Activated CD8-positive, alpha-beta memory T cell treated with anti-CD3 and anti-CD28 coated beads, Interleukin-2, amount 10 ng/mL, durations not matched to agents 7 days and 5 days (primary cell): ENCODE measurements at places on chromosomes 2 and 18.

DNA sequence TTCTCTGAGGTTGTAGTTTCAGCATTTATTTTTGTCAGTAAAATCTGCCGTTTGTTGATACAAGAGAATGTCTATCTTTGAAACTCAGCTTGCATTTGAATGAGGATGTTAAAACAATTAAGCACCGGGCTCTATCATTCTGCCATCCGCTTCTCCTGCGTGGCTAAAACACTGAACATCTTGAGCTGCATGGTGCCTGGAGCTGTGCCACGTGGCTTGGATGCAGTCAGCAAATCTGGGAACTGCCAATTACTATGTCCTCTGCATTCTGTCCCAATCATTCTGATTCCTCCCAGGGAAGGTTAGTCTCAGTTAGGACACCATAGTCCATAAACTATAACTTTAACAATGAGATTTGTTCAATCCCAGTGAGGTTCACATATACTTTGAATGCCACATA is 598.4 kb downstream of the FBXO15 start:
- DNase-seq = no peak

DNA sequence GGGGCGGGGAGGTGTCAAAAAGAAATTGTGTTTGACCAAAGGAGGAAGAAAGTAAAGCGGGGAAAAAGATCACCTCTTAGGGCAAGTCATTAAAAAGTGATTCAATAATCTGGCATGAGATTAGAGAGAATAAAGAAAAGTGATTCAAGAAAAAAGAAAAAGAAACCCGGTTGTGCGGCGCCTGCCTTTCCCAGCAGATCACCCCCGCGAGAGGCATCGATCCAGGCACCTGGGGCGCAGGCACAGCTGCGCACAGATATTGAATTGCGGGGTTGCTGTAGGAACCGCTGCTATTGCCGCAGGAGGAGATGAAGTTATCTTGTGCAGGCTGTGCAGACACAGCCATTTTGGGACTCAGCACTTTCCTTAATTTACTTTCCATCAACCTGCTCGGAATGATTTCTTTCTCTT is 71.2 kb downstream of the PLB1 start:
- peak; percentile 52 for DNase-seq

GRCh38 chr2:145344076-145344724 is 824.3 kb upstream of the ZEB2 start:
- no peak for DNase-seq

DNA sequence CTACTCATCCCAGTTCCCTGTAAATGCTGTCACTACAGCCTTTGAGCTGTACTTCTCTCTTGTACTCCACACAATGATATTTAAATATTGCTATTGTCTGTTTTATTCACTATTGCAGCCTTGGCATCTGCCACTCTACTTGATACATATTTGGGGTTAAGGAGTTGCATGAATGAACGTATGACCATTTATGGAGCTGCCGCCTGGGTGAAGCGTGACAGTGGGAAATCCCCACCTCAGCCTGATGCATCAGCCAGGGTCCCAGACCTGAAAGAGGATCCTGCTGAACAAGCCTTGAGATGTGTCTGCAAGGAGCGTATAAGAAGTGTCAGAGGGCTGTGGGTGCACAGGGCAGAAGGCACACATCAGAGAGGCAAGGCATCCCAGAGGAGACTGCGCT is 39.1 kb downstream of the MRPL35 start:
- DNase-seq = peak; percentile 58

- DNase-seq = peak; percentile 80
Measured at GRCh38 chr2:26469092-26469710, 8.7 kb downstream of the OTOF start.

DNA sequence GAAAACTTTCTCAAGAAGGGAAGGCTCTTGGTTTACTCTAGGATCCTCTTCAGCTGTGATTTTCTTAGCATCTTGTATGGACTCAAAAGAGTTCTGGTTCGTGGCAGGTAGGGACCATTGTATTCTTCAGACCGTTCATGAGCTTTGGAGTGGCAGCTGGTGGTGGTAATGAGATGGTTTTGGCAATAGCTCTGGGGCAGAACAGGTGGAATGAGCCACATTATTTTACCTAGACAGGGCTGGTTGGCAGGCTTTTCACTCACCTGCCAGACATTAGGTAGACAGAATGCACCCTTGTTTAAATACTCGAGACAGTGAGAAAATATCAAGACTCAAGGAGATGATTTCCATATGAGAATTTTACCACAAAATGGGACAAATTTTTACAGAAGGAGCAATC is 26.2 kb upstream of the MGAT5 start:
- DNase-seq = no peak
